ENCODE measurements at places on chromosomes 2 and 18. TPM values are rescaled to one million over a fixed set of nuclear protein-coding genes. Genes with fewer than 3 reads are reported as not detected.

DNA sequence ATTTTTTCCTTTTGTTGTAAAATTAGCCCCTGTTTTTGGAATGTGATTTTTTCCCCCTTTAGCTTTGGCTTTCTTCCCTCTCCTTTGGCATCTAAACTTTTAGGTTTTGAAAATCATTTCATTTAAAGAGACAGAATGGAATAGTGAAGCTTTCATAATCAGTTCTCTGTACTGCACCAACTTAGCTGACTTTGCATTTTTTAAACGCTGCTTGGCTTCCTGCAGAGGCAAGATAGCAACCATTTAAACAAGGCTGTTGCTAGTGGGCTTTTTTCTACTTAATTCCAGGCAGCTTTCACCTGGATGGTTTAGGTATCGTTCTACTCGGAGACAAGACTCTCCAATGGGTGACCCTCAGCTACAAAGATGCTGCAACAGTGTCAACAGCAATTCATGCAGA is 267.9 kb upstream of the PKDCC start:
- no peak overlapping the region for H3K27ac ChIP-seq
- DNase-seq: no peak
- H3K4me1 ChIP-seq: no peaks in the 10 kb centered on the region
- no peak overlapping the region for H3K4me3 ChIP-seq
- H3K27me3 ChIP-seq: peaks cover 9% of the 10 kb centered on the region

DNA sequence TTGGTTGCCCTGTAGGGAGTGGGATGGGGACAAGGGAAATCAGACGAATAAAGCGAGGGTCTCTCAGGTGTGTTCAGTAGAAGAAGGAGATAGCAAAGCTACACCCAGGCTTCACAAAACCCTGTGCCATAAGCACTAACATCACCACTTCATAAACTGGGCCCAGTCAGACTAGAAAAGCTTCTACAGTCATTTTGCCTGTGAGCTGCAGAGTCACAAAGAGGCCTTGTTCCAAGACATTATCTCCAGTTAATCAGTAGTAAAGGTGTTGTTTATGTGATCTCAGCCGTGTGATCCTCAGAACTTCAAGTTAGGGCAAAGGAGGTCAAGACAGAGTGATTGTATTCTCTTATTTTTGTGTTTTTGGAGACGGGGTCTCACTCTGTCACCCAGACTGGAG is 148.0 kb downstream of the GALR1 start:
- no peak for DNase-seq
- no peaks in the 10 kb centered on the region for H3K36me3 ChIP-seq
- H3K4me3 ChIP-seq: no peak overlapping the region
- no peaks in the 10 kb centered on the region for H3K4me1 ChIP-seq

- no peak overlapping the region for H3K4me3 ChIP-seq
- no peak overlapping the region for H3K27ac ChIP-seq
- H3K36me3 ChIP-seq: no peaks in the 10 kb centered on the region
- DNase-seq: no peak
Observed at GRCh38 chr18:25005541-25006403, 346.2 kb downstream of the ZNF521 start.

- H3K4me3 ChIP-seq: no peak overlapping the region
- DNase-seq: no peak
- no peaks in the 10 kb centered on the region for H3K4me1 ChIP-seq
- peaks cover 20% of the 10 kb centered on the region for H3K27me3 ChIP-seq
Observed at GRCh38 chr2:206521612-206522011, 78.3 kb downstream of the ADAM23 start.

The POTEJ gene
- total RNA-seq: not detected

The FSHR gene
- not detected for total RNA-seq

Data from A673 (cell line).